HFF-Myc (cell line): ENCODE measurements at places on chromosomes 12 and 14.

DNA sequence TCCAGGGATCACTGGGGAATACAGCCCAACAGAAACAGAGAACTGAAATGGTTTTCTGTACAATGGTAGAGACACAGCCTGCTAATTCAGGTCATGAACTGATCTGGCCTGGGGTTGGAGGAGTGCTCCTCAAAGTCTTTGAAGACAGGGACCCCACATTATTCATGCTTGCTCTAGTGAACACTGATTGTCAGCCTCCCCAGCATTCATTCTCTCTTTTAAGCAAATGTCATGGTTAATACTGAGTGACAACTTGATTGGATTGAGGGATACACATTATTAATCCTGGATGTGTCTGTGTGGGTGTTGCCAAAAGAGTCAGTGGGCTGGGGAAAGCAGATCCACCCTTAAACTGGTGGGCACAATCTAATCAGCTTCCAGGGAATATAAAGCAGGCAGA lies 288.4 kb upstream of the NOS1 start:
- no peak for DNase-seq

- DNase-seq, result no peak
Observed at GRCh38 chr12:46364777-46365580, 7.6 kb downstream of the SLC38A2 start.

DNA sequence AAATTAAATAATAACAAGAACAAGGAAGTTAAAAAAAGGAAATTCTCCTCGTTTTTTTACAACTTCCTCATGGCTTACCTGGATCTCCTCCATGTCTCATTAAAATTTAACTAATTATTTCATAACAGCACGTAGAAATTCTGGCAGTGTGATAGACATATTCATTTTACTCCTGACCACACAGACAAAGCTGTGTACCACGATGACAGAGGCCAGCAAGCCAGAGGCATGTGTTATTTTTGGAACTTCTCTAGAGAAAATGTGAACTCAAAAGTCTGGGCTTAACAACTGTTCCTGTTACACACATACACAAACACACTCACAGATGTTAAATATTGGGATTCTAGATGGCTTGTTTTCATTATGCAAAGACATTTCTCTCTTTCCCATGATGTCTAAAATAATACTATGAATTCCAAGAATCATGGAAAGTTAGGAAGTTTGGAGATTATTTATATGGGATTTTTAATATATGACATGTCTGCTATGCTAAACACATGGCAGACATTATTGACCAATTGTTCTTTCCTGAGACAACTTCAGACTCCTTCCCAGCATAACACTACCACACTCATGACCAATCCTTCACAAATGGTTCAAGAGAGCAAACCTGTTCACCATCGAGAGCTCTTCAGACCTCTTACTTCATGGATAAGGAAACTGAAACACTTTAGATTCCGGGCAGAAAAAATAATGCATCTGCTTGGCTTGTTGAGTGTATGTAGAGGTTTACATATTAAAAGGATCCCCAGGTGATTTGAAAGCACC lies 158.7 kb downstream of the DACT1 start:
- no peak for DNase-seq

- DNase-seq, result no peak
Observed at GRCh38 chr14:69055999-69056788, 77.1 kb upstream of the ACTN1 start.

- no peak for DNase-seq
Observed at GRCh38 chr14:35534208-35534872, 376 bp downstream of the INSM2 start.

DNA sequence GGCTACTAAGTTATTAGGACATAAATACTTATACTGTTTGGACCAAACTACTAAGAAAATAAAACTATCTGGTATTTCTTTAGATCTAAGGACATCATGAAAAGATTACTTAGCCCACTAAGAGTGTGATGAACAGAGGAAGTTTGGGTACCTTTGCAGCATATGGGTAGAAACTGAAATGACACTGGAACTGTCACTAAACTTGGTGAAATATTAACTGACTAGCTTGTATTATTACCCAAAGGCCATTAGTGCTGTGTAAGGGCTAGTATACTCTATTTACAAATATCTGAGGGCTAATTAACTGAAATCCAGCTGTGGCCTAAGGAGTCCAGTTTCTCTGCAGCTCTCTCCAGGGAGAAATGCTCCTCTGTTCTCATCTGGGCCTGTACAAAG lies 45.5 kb downstream of the PAWR start:
- no peak for DNase-seq

DNA sequence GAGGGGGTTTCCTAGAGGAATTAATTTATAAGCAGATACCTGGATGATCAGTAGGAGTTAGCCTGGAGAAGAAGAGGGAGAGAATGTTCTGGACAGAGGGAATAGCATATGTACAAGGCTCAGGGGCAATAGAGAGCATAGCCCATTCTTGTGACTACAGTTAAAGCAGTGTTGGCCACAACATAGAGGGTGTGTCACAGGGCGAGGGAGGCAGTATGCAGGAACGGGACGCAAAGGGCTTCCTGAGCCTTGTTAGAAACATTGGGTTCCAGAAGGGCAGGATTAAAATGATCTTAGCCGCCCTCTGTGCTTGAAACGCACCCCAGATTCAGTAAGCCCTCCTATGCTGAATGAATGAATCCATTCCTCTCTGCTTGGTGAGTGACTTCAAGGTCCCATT lies 142.2 kb upstream of the PWP1 start:
- no peak for DNase-seq

- no peak for DNase-seq
Observed at GRCh38 chr12:14086838-14087237, 105.4 kb upstream of the GRIN2B start.

- DNase-seq, result no peak
Observed at GRCh38 chr12:109289551-109289950, 19.5 kb downstream of the FOXN4 start.

DNA sequence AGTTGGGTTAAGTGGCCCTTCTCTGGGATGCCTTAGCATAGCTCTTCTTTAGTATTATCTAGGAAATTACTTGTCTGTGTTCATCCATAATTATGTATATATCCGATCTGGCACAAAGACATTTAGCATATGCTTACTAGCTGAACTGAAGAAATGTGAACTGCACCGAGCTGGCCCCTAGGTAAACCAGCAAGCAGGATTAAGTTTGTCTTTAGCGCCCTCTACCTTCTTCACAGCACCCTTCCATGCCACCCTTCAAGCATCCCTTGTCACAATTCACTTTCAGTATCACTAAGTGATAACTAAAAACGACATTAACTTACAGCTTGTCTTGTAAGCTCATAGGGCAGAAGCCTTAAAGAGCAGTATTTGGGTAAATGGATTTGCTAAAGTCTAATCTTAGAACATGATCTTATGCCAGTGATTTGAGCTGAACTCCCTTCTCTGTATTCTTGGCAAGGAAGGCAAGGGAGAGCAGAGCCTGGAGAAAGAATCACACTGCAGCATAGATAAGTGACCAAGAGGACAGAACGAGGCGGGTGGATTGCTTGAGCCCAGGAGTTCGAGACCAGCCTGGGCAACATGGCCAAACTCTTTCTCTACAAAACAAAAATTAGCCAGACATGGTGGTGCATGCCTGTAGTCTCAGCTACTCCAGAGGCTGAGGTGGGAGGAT lies 2.6 kb upstream of the HAL start:
- peak; percentile 20 for DNase-seq

DNA sequence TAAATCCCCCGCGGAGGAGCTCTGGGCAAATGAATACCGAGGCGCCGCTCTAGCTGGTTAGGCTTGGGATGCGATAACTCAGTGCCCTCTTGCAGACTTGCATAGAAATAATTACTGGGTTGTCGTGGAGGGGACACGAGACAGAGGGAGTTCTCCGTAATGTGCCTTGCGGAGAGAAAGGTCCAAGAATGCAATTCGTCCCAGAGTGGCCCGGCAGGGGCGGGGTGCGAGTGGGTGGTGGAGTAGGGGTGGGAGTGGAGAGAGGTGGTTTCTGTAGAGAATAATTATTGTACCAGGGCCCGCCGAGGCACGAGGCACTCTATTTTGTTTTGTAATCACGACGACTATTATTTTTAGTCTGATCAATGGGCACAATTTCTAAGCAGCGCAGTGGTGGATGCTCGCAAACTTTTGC lies 2.5 kb upstream of the TBX5 start:
- DNase-seq, result no peak

- DNase-seq, result no peak
Observed at GRCh38 chr14:104708606-104709268, 15.3 kb upstream of the ADSS1 start.

- DNase-seq, result no peak
Observed at GRCh38 chr14:99036611-99037293, 235.2 kb downstream of the BCL11B start.

GRCh38 chr14:71361336-71361735 lies 454.1 kb downstream of the PCNX1 start:
- no peak for DNase-seq

DNA sequence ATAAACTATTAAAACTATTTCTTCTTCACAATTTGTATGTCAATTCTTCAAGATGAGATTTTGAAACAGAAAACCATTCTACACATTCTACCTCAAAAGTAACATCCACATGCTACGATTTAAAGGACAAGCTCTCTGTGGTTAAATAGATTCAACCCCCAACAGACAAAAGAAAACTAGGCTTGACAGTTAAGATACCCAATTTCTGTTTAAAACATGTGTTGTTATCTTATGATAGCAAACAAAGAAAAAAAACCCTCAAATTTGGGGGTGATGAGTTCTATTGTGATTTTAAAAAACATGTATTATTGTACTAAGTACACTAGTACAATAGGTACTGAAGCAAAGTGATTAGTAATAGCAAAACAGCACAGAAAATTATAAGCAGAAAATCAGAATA lies 33.8 kb downstream of the ATF7 start:
- no peak for DNase-seq

GRCh38 chr14:92500491-92500941 lies 13.1 kb upstream of the RIN3 start:
- DNase-seq, result no peak

DNA sequence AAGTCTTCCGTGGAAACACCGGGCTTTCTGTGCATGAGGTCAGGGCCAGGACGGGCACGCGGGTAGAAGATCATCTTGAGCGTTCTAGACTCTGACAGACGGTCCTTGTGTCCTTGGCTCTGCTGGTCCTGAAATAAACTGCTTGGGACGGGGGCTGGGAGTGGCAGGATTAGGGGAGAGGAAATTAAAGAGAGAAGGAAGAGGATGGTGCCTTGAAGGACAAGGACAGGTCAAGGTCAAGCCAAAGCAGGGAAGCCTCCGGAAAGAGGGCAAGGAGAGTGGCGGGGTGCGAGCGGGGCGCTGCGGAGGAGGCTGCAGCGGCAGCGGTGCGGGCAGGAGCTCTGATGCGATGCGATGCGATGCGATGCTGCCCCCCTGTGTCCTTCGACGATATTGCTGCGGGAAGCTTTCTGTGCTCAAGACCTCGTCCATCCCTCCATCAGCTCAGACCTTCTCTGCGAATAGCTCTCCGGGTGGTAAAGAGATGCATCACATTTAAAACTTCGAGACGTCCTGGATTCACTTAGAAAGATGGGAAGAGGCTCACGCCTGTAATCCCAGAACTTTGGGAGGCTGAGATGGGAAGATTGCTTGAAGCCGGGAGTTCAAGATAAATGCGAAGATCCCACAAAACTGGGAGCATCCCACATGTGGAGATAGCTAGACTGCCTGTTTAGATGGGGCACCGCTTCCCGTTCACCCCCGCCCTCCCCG lies 110.1 kb upstream of the TMEM132D start:
- peak; percentile 7 for DNase-seq

GRCh38 chr12:15318841-15319240 lies 3.5 kb upstream of the PTPRO start:
- no peak for DNase-seq

- no peak for DNase-seq
Observed at GRCh38 chr12:85329913-85330312, 49.9 kb downstream of the ALX1 start.

GRCh38 chr14:104600141-104600643 lies 4.4 kb downstream of the TMEM179 start:
- DNase-seq, result peak; percentile 5

- DNase-seq, result no peak
Observed at GRCh38 chr14:103871596-103872480, 24.5 kb upstream of the PPP1R13B start.

- no peak for DNase-seq
Observed at GRCh38 chr12:52190860-52191729, 719 bp downstream of the KRT80 start.

GRCh38 chr12:119398190-119398589 lies 63.7 kb downstream of the CCDC60 start:
- DNase-seq, result no peak

- no peak for DNase-seq
Observed at GRCh38 chr12:122992386-122992785, 11.9 kb downstream of the ARL6IP4 start.

DNA sequence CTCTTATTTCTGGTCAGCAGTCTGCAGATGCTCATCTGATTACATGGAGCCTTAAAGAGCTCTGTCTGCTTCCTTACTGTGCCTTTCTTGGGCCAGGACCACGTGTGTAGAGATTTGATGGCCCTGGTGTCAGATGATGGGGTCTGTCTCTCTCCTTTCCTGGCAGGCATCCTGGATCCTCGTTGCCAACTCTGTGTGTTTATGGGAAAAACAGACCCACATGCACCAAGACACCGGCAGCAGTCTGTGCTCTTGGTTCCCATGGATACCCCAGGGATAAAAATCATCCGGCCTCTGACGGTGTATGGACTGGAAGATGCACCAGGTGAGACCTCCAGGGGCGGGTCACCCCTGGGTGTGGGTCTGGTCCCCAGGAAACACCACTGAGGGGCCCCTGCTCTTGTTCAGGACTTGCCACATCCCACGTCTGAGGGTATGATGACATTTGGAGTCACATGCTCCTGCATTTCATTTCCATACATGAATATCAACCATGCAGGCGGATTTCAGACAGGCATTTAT lies 18.5 kb upstream of the ALDH2 start:
- DNase-seq, result no peak

- DNase-seq, result peak; percentile 72
Observed at GRCh38 chr12:90979951-90980350, 24.8 kb downstream of the EPYC start.

DNA sequence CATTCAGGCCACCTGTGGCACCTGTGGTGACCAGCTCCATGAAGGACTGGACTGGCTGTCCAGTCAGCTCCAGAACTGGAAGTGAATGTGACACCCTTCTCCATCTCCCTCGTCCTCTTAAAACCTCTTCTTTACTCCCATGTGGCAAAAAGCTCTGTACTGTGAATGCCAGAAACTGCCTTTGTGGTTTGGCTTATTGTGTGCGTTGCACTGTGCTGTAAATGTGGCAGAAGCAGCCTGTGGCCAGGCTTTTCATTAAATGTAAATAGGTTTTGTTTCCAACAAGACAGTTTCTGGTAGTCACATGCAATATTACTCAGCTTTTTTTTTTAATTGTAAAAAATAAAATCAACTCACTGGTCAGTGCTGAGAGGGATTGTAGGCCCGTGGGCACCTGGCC lies 453.7 kb downstream of the ATP23 start:
- DNase-seq, result no peak
